Astrocyte (in vitro differentiated cells and primary cell): ENCODE measurements at places on chromosomes 6 and 20.

DNA sequence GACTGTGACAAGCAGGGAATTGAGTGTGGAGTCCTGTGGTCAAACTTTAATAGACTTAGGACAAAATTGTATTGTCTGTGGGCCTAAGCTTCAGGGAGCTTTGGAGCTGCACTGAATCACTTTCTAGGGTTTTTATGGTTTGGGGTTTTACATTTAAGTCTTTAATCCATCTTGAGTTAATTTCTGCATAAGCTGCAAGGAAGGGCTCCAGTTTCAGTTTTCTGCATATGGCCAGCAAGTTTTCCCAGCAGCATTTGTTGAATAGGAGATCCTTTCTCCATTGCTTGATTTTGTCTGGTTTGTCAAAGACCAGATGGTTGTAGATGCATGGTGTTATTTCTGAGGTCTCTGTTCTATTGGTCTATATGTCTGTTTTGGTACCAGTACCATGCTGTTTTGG is 113.4 kb upstream of the NXT1 start:
- DNase-seq: no peak

- DNase-seq: no peak
These were observed 74.4 kb downstream of the NOL4L start for GRCh38 chr20:32510601-32511357.

DNA sequence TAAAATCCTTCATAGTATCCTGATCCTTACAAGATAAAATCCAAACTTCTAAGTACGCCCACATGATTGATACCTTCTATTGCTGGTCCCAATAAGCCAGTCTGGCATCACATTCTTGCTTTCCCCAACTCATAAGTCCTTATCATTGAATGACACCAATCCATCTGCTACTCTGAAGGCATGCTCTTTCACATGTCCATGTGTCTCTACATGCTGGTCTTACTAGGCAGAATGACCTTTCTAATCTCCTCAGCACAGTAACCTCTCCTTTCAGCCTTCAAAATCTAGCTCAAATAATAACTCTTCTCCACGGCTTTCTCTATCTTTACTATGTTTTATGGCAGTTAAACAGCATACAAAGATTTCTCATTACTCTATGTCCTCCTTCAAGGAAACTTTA is 71.1 kb downstream of the ASCC3 start:
- DNase-seq: no peak

DNA sequence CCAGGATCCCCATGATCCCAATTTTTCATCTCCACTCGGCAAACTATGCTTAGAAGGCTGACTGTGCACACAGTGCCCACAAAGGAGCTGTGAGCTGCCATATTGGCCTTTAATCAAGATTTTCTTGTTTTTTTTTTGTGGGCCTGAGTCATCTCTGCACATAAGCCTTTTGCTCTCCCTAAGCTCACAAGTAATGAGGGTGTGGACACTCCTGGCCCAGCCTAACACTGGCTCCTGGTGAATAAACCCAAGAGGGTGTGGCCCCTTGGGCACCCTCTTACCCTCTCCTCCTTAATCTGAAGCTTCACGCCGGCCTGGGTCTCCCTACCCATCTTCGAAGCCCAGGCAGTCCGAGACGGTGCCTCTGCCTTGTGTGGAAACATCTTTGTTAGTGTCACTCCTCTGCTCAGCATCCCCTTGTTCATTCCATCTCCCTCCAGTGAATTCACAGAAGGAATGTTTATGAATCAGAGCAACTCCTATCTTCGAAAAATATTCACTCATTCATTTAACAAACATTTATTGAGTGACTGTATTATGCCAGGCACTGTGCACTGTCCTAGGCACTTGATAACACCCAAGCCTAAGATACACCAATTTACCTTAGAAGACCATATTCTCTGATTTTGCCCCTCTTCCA is 22.2 kb upstream of the MRPS10 start:
- DNase-seq: peak; percentile 60

GRCh38 chr6:160007611-160008010 is 38.7 kb downstream of the IGF2R start:
- DNase-seq: no peak

DNA sequence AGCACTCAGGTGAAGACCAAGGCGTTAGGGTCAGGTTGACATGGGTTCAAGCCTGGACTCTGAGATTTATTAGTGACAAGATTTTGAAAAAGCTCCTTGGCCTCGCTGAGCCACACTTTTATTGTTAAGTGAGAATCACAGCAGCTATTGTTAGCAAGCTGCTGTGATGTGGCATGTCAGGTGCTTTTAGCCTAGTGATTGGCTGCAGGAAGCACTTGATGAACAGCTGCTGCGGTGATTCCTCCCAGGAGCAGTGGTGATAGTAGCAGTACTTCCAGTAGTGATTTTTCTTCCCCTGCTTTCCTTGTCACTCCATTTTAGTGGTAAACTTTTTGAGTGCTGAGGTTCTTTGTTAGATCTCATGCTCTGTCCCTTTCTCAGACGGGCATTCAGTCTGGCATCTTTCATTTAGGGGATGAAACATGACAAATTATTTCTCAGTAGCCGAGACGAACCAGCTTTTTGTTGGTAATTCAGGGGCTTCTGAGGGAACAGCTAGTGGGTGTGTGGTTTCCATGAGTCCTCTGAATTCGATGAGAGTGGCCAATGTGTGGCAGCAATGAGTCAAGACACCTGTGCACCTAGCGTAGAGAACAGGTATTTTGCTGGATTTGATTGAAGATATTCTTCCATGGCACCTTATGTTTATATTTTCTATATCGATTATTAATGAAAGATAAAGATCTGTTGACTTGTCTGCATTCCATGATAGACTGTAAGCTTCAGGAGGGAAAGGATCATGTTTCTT is 696.7 kb downstream of the DHX35 start:
- DNase-seq: no peak

- no peak for DNase-seq
These were observed 47.2 kb downstream of the DUSP22 start for GRCh38 chr6:339480-339879.

DNA sequence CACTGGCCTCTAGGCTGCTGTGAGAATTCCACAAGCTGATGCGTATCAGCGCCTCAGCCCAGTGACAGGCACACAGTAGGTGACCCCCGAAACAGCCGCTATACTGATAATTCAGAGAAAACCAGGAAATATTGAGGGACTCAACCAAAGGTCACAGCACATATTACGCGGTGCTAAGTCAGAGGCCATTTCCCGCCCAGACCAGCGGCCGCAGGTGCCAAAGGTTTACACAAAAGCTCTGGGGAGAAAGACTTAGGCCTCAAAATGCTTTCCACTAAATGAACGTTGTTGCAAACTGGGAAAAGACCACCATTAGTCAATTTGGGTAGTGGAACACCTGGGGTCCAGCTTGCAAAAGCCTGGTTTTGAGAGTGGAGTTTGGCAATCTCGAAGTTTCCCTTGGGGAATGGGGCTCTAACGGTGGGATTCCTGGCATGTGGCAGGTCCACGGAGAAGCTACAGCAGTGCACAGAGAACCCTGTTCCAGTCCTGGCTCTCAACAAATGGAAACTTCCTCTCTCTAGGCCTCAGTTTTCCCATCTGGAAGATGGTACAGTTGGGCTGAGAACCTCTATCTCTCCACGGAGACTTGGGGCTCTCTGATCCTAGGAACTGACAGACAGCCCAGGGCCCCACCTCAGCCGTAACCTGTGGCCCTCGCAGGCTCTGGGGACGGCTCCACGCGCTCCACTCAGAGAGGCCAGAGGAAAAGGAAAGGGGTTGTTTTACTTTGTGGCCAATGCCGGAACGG is 4.7 kb downstream of the NOL4L start:
- DNase-seq: no peak

DNA sequence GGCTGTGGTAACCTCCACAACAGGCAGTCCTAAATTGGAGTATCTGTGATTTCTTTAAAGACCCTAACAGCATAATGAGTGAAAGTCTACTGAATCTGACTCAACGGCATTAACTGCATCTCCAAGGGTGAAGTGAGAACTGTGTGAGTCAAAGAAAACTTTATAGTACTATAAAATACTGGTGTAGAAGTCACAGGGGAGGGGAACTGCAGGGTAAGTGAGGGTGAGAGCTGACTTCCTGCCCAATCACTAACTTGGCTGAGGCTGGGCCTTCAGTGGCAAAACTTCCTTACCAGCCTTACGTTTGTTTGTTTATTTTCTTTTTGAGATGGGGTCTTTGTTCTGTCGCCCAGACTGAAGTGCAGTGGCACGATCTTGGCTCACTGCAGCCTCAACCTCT is 109.8 kb downstream of the PTPRK start:
- DNase-seq: no peak

GRCh38 chr6:161409353-161409752 is 135.5 kb upstream of the AGPAT4 start:
- no peak for DNase-seq

- no peak for DNase-seq
These were observed 63.3 kb downstream of the NPEPL1 start for GRCh38 chr20:58755766-58756449.

GRCh38 chr6:130203370-130203769 is 19.4 kb downstream of the SAMD3 start:
- no peak for DNase-seq

GRCh38 chr6:53258076-53258773 is 90.5 kb downstream of the ELOVL5 start:
- no peak for DNase-seq

DNA sequence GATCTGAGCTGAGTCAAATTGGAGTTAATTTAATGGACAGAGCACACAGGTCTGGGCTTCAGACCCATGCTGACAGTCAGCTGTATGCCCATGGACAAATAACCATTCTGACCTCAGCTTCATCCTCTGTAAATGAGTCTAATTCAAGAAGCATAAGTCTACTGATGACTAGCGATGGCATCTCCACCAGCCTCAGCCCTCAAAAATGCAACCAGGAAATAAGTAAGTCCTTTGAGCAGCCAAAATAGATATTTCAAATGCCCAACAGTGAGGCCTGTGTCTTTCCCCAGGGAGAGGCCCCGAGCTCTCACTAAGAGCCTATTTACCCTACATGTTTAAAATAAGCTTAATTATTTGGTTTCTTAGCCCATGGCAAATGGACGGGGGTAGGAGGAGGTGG is 114.2 kb upstream of the MTHFD1L start:
- DNase-seq: peak; percentile 77

DNA sequence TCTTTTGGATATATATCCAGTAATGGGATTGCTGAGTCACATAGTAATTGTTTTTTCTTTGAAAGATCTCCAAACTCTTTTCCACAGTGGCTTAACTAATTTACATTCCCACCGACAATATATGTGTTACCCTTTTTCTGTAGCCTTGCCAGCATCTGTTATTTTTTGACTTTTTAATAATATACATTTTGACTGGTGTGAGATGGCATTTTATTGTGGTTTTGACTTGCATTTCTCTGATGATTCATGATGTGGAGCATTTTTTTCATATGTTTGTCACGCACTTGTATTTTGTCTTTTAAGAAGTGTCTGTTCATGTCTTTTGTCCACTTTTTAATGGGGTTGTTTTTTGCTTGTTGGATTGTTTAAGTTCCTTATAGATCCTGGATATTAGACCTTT is 58.9 kb upstream of the OPRM1 start:
- no peak for DNase-seq
